Hepatocyte (in vitro differentiated cells): ENCODE measurements at places on chromosomes 3 and 15. TPM values are rescaled to one million over a fixed set of nuclear protein-coding genes. Genes with fewer than 3 reads are reported as not detected.

Gene SYNM
- total RNA-seq = 12.4 and 13.8 TPM in 2 replicates

Gene SI
- total RNA-seq = 77.3 and 78.4 TPM in 2 replicates

Gene DNAJB11
- total RNA-seq = 103 and 115 TPM in 2 replicates

Gene CHL1
- 0.20 and 0.52 TPM in 2 replicates for total RNA-seq

Gene RTP1
- total RNA-seq = not detected in 2 replicates

Gene NTRK3
- total RNA-seq = 3.6 and 4.9 TPM in 2 replicates

Gene OR5K1
- total RNA-seq = not detected in 2 replicates

Gene C2CD4A
- total RNA-seq = 0.12 and 0.13 TPM in 2 replicates

Gene KNL1
- 10.0 and 15.7 TPM in 2 replicates for total RNA-seq

Gene FETUB
- 5.7 and 7.2 TPM in 2 replicates for total RNA-seq

Gene ADCY5
- 3.1 and 5.3 TPM in 2 replicates for total RNA-seq

Gene GOLIM4
- total RNA-seq = 67.2 and 67.7 TPM in 2 replicates
